A172 (cell line): ENCODE measurements at places on chromosomes 5 and 9. TPM values are rescaled to one million over a fixed set of nuclear protein-coding genes. Genes with fewer than 3 reads are reported as not detected.
A peak's percentile ranks its signal among the peaks of the same experiment; 100 is the strongest.

GRCh38 chr5:76389513-76390154, 13.5 kb upstream of the IQGAP2 start:
- no peak for DNase-seq

GRCh38 chr5:143376911-143377813, 26.3 kb downstream of the NR3C1 start:
- DNase-seq = peak; percentile 84

DNA sequence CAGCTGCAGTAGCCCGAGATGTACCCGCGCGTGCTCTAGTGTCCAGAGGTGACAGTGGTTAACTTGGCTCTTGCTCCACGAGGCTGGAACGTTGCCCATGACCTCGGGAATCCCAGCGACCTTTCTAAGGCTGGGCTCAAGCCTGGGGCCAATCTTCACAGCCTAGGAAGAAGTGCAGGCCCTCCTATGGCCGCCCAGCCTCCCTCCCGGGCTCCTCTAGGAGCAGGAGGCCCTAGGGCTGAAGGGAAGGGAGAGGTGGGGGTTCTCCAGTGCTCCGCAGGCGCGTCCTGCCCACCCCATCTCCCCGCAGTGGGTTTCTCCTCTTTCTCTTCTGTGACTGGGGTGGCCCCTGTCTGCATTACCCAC, 13.3 kb downstream of the NR2F1 start:
- no peak for DNase-seq

- DNase-seq = no peak
These were observed 330.8 kb upstream of the RFX3 start for GRCh38 chr9:3856592-3856991.

DNA sequence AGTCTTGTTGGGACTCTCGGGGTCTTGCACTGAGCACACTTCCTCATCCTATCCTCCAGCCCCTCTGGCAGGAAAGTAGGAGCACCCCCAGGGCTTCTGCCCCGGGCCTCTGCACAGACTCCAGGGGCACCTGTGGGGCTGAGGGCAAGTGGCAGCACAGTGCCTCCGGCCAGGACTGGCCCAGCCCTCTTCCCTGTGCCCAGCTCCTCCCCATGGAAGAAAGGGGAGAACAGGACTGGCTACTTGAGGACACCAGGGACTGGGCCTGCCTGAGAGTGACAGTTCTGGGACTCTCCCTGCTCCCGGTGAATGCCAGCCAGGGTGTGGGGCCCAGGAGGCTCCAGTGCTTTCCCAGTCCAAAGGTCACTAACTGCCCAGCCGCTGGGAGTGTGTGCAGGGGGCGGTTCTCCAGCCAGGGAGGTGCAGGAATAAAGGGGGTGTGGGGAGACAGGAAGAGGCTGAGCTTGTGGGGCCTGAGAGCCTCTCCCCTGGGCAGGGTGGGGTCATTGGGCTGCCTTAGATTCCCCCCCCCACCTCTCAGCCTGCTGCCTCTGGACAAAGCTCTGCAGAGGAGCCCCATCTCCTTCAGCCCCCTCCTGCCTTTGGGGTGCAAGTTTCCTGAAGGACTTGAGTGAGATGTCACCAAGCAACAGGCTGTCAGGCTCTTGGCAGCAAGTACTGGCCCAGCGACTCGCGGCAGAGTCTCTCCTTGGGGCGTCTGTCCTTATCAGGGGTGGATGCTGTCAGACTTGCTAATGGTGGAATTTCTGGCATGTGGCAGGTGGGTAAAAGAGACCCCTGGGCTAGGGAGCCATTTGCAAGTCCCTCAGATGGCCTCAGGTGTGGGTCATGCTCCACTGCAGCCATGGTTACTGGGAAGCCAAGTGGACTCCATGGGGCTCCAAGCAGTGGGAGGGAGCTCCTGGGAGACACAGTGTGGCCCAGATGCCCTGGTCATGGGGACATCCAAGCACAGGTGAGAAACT, 19.1 kb upstream of the JADE2 start:
- peak; percentile 91 for DNase-seq

DNA sequence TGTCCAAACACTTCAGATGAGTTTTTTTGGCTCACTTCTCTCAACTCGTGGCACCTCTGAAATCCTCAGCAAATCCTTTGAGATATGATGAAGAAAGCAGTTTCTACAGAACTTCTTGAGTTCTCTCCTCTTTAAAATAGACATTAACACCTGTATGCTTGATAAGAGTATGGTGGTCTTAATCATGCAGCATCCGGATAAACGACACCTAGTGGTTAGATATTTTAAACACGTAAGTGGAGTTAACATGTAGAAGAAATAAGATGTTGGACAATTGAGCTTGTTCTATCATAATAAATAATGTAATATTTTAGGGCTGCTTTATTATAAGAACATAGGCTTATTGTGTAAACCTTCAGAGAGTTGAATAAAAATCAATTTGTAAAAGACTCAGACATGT, 324.8 kb downstream of the CYLC2 start:
- DNase-seq = peak; percentile 5

GRCh38 chr5:57172466-57173318, 1.2 kb upstream of the GPBP1 start:
- peak; percentile 16 for DNase-seq

- peak; percentile 18 for DNase-seq
These were observed 47.0 kb upstream of the HOMER1 start for GRCh38 chr5:79560771-79561524.

Gene P4HA2
- total RNA-seq = 58.7 and 71.7 TPM in 2 replicates

Gene KIAA0825
- total RNA-seq = 2.8 and 4.1 TPM in 2 replicates

Gene TSSK1B
- total RNA-seq = not detected in 2 replicates

Gene STRBP
- total RNA-seq = 29.0 and 32.7 TPM in 2 replicates

Gene CD14
- total RNA-seq = 2.3 TPM in 1 of 2 replicates, not detected in the other
